ENCODE measurements at places on chromosomes 16 and 17. TPM values are rescaled to one million over a fixed set of nuclear protein-coding genes. Genes with fewer than 3 reads are reported as not detected.

ATP1B2 gene
- 1.2 TPM for total RNA-seq

- no peak for DNase-seq
Measured at GRCh38 chr17:83098241-83099085, 19.1 kb downstream of the METRNL start.

RPH3AL gene
- total RNA-seq: 1.8 TPM

DNA sequence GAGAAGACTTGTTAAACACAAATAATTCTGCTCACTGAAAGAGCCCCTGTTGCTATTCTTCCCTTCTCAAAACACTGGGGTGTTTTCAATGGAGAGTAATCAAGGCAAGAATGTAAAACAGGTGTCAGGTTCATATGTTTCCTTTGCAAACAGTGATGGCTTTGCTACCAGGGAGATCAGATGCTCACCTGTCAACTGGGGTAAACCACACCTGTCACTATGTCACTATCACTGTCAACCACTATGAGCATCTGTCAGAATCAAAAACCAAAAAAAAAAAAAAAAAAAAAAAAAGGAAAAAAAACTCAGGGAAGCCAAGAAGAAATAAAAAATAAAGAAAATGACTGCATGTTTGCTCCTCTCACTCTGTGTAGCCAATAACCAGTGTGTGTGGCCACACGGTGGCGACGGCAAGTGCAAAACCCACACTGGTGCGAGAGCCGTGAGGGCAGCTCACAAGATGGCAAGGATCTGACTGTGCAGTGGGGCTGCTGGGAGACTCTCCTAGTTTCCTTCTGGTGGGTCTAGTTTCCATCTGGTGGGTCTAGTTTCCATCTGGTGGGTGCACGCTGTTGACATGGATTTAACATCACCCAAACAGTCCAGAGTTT lies 22.7 kb downstream of the USP22 start:
- DNase-seq: peak; percentile 73

SLC38A10 gene
- total RNA-seq: 46.7 TPM

TMEM238L gene
- total RNA-seq: not detected

GRCh38 chr17:65886315-65887245 lies 305.4 kb downstream of the CEP112 start:
- DNase-seq: no peak

ACSM3 gene
- total RNA-seq: 22.7 TPM

- DNase-seq: peak; percentile 57
Measured at GRCh38 chr17:7502987-7503386, 18.8 kb downstream of the POLR2A start.

GRCh38 chr17:10748531-10749181 lies 18.8 kb upstream of the TMEM220 start:
- no peak for DNase-seq

CRHR1 gene
- total RNA-seq: not detected

DNA sequence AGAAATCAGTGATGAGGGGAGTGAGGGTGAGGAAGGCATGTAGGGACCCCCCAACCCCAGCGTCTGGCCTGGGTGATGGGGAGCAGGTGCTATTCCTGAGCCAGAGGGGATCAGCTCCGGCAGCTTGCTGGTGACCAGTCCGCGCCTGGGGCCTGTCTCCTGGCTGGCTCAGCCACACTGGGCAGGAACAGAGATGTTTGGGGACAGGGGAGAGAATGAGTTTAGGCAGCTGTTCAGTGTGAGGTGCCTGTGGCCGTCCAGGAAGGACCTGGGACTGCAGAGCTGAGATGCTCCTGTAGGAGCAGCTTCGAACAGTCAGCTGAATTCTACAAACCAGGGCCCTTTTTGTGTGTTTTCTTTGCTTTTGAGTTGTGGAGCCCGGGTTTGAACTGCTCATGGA lies 23.2 kb upstream of the SPNS2 start:
- no peak for DNase-seq

CA5A gene
- not detected for total RNA-seq

- DNase-seq: peak; percentile 96
Measured at GRCh38 chr16:46973207-46973995, at the start of gene DNAJA2. Gene DNAJA2 (minus strand): TSS chr16:46973674. CDS start chr16:46973572, 102 bp downstream.

HLF gene
- 46.6 TPM for total RNA-seq

DNA sequence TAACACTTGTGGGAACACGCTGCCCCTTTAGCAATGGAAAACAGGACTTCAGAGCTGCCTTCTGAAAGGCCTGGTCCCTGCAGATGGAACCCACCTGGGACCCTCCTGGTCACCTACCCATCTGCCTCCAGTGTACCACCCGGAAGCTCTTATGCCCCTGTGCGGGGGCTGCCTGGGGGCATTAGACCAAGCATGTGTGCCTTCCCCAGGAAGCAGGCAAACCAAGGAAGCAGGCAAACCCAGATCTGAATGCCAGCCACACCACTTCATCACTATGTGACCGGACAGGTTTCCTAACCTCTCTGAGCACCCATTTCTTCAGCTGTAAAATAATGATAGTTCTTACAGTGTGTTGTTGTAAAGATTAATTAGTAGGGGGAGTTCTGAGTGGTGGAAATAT lies 20.8 kb upstream of the LRRC37A3 start:
- DNase-seq: no peak

CD7 gene
- total RNA-seq: not detected

ALOX12 gene
- not detected for total RNA-seq

DNA sequence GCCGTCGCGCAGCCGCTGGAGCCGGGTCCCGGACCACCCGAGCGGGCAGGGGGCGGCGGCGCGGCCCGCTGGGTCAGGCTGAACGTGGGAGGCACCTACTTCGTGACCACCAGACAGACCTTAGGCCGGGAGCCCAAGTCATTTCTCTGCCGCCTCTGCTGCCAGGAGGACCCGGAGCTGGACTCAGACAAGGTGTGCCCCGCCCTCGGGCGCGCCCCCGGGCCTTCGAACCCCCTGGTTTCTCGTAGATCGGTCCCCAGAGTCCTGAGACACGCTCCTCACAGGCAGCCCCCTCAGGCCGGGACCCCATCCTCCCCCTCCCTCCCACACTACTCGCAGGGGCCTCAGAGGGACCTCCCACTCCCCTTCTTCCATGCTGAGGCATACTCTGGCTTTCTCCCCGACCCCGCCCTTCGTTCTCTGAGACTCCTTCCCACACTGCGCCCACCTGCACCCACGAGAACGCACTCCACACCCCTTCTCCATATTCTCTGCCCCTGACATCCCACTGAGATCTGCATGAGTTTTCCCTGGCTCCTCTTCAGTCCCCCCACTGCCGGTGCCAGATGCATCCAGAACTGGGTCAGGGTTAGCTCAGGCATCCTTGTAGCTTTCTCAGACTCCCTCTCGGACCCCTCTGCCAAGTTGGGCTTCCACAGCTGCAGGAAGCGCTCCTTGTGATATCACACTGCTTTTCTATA lies 523 bp downstream of the KCTD2 start:
- DNase-seq: peak; percentile 80

DNA sequence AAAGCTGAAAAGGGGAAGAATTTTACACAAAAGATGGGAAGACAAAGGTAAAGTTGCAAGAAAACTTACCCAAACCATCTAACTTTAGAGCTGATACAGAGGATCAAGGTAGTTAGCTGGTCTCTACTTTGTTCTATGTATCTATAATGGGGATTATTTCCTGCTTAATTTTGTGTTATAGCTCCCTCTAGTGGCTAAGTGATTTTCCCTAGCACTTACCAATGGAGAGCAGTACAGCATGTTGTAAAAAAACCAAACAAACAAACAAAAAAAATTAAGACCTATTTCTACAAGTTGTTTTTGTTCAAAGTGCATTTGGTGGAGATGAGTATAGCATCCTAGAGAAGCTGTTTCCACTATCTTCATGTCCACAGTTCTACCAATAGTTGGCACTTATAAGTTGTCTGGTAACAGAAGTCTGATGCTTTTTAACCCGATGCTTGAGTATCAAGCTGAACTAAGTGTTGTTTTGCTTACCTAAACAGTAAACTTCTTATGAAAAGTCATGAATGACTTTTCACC lies 7.5 kb downstream of the SRSF1 start:
- DNase-seq: no peak
